Dermis blood vessel endothelial cell (primary cell): ENCODE measurements at places on chromosomes 11 and 22. TPM values are rescaled to one million over a fixed set of nuclear protein-coding genes. Genes with fewer than 3 reads are reported as not detected.

DNA sequence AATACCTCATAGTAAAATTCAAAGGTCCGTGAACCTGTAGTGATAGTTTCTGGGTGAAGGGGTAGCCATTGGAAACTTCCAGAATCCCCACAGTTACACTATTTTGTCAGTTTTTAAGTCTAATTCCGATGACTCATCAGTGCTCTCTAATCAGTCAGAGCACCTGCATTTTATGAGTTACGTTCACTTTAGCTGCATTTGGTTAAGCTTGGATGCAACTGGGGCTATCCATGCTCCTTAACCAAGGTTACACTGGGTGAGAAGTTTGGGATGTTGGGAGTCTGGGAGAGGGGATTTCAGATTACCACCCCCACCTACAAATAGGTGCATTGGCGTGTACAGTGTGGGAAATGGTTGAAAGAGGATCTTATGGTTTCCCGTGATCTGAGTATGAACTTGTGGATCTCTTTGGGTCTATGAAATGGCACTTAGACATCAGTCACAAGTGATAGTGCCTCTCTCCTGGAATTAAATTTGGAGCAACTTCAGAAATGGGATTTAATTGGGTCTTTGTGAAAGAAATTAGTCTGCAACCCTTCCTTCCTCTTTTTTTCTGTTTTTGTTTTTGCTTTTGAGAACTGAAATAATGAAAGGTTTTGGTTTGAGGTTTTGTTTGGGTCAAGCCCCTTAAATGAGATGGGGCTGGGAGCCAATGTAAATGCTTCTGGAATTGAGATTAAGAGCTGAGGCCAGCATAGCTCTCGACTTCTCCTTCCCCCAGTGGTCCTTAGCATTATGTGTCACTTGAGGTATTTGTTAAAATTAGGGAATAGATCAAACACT lies 31.5 kb downstream of the EHF start:
- DNase-seq, result no peak

GRCh38 chr11:77267962-77268361 lies 33.5 kb downstream of the GDPD4 start:
- no peak for DNase-seq

DNA sequence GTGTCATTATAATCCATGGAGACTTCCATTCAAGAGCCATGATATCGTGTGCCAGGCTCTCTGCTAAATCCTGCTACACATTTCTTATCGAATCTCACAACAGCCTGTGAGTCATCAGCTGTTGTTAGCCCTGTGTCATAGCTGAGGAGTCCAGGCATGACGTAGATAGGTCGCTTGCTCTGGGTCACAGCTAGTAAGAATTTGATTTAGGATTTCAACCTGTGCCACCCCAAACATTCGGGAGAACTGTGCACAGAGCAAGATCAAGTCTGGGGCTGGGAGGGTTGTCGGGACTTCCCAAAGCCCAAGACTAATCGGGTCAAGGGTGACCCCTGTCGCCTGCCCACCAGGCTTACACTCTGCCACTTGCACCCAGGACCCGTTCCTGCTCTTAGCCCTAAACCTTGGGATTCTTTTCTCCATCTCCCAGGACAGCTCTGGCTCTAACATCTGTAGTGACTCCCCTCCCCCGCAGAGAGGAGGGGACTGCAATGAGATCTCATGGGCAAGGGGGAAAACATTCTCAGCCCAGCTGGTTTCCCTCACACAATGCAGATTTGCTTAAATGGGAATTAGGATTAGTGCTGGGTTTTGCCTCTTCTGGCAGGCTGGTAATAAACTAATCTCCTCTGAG lies 34.3 kb downstream of the TSPAN18 start:
- DNase-seq, result peak; percentile 92

DNA sequence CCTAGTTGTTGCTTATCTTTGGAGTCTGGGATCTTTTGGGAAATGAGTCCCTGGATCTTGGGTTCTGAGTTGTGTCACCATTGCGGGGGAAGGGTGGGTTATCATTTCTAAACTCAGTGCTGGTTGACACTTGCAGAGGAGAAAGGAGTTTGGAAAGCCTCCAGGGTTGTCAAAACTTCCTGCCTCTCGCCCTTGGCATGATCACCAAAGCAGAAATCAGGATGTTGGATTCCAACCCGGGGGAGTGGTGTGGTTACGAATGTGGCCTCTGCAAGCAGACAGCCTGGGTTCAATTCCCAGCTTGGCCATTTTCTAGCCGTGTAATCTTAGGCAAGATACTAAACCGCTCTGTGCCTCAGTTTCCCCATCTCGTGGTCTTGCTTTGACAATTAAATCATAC lies 24.3 kb downstream of the CD6 start:
- DNase-seq, result no peak

APLNR gene
- total RNA-seq, result 3.0 and 19.6 TPM in 2 replicates

DNA sequence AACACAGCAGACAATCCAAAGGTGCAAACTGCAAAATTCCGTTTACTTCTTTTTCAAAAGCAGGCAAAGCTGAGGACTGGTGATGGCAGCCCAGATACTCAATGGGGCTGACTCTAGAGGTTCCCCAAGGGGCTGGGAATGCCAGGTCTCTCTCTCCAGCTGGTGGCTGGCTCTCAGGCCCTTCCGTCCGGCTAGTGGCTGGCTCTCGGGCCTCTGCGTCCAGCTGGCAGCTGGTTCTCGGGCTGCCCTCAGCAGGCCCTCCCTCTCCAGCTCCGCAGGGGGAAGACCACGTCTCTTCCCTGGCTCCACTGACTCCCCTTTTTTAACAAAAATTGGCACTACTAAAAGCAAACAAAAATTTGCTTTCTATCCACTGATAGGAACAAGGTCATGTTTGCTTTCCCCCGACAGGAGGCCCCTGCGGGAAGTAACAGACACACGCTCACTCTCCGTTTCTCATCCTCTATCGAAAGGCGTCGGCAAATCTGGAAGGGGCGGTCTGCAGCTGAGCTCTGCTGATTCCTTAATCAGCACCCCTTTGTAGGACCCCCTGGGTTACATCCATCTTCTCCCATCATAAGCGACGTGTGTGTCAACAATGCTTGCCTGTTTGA lies 381.4 kb downstream of the BRD1 start:
- DNase-seq, result no peak

GRCh38 chr11:27462543-27462942 lies 10.0 kb downstream of the LGR4 start:
- peak; percentile 54 for DNase-seq

- peak; percentile 7 for DNase-seq
These were observed 311 bp downstream of the APBB1 start for GRCh38 chr11:6418557-6419008.

ASRGL1 gene
- total RNA-seq, result 27.4 and 40.3 TPM in 2 replicates

DNA sequence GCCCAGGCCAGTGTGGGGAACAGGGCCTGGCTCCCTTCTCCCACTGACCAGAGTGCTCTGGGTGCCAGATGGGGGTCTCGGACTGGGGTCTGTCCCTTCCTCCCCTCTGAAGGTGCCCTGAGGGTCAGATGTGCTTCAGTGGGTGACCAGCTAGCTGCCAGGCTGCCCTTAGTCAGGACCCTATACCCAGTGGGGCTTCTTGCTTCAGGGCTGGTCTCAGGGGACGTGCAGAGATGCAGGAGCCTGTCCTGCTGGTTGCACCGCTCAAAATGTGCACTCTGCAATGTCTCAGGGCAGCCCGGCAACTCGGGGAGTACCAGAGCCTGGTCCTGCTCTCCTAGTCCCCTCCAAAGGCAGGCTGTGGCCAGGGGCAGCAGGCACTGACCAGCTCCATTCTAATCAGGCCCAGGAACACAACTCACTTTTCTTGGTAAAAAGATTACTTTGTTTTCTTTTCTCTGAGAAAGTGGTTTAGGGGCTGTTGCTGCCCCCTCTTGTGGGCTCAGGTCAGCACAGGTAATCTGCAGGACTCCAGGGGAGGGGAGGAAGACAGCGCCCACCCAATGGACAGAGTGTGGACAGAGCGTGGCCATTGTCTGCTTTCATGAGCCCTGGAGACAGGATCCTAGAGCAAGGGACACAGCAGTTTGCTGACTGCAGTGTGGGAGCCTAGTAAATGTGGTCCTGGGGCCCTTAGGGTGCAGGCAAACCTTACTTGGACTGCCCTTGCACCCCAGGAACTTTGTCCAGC lies 80.9 kb downstream of the MED15 start:
- no peak for DNase-seq
